ENCODE measurements at places on chromosomes 4 and X. TPM values are rescaled to one million over a fixed set of nuclear protein-coding genes. Genes with fewer than 3 reads are reported as not detected.
A peak's percentile ranks its signal among the peaks of the same experiment; 100 is the strongest.

DNA sequence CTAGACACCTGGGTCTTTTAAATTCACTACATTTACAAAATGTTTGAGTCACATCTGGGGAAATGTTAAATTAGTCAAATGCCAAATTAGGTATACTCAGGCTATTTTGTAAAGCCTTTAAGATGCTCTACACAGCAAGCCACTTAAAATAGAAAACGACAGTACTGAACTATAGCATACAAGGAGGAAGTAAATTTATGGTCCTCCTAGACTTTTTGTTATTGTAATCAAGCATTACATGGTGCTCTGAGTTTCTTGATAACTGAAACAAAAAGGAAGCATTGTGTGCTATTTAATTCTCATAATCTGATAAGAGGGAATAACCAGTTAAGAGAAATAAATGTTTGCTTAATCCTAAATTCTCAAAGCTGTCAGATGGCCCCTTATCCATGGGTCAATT, 46.2 kb downstream of the SLC9A7 start:
- no peaks in the 10 kb centered on the region for H3K27me3 ChIP-seq
- no peak for DNase-seq
- no peaks in the 10 kb centered on the region for H3K4me1 ChIP-seq
- H3K4me3 ChIP-seq: no peak overlapping the region
- no peaks in the 10 kb centered on the region for H3K36me3 ChIP-seq

Gene GYPB
- total RNA-seq: not detected

- no peak overlapping the region for H3K4me3 ChIP-seq
- no peak overlapping the region for H3K27ac ChIP-seq
- H3K4me1 ChIP-seq: no peaks in the 10 kb centered on the region
- no peaks in the 10 kb centered on the region for H3K36me3 ChIP-seq
Measured at GRCh38 chr4:175271010-175271630, 353.0 kb downstream of the ADAM29 start.

DNA sequence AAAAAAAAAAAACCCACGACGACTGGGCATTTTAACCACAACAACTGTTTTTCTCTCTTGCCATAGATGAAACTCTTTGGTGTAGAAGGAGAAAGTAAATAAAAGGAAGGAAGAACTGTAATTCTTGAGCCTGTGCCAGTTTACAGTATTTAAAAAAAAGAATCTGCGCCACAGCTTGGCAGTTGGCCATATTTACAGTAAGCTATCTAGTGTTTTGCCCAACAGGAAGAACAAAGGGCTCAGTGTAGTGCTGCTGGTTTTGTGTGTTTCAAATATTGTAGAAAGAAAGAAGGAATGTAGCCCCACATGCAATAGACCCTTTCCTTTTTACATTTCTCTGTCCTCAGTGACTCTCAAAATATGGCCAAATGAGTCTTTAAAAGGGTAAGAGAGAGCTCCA, 66.1 kb downstream of the NR3C2 start:
- H3K27ac ChIP-seq: no peak overlapping the region
- no peaks in the 10 kb centered on the region for H3K27me3 ChIP-seq
- H3K36me3 ChIP-seq: no peaks in the 10 kb centered on the region

Gene GAGE12F
- not detected for total RNA-seq

DNA sequence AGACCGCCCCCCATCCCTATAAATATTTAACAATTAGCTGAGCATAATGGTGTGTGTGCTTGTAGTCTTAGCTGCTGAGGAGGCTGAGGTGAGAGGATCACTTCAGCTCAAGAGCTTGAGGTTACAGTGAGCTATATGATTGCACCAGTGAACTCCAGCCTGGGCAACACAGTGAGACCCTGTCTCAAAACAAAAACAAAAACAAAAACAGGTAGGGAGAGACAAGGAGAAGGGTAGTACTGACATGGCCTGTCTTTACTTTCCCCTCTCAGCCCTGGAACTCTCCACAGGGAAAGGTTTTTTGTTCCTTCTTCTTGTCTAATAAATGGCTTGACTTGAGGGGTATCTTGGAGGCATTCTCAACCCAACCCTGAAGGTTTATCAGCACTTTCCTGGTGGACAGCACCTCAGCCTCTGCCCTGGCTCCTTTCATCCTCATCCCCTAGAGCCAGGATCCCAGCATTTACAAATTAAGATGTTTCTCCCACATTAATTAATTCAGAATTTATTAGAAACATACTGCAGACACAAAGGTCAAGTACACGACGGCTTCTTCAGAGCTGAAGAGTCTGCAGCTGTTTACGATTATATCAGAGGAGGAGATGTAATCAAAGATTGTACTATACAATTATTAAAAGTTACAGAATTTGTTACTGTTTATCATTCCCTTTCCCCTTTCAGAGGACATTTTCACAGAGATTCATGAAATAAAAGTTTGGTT, 131.8 kb downstream of the AFF1 start:
- no peak overlapping the region for H3K27ac ChIP-seq
- H3K4me1 ChIP-seq: peaks cover 6% of the 10 kb centered on the region
- peaks cover 4% of the 10 kb centered on the region for H3K36me3 ChIP-seq
- H3K4me3 ChIP-seq: no peak overlapping the region
- peak; percentile 39 for DNase-seq
